ENCODE measurements at places on chromosomes 13 and 19. TPM values are rescaled to one million over a fixed set of nuclear protein-coding genes. Genes with fewer than 3 reads are reported as not detected.

DNA sequence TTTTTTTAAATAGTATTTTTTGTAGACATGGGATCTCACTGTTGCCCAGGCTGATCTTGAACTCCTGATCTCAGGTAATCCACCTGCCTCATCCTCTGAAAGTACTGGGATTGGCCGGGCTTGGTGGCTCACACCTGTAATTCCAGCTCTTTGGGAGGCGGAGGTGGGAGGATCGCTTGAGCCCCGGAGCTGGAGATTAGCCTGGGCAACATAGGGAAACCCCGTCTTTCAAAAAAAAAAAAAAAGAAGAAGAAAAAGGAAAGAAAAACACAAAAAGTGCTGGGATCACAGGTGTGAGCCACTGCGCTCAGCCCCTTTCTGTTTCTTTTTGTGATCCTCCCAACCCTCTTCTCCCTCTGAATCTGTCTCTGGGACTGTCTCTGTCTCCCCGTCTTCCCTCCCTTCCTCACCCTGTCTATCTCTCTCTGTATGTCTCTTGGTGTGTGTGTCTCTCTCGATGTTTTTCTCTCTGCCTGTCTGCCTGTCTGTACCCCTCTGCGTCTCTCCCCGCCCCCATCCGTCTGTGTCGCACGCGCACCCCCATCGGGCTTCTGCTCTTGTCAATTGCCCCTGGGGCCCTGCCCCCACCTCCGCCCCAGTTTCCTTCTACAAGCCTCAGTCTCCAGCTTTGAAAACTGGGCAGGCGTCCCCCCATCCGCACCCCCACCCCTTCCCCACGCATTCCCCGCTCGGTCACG lies 540 bp upstream of the ZFP36 start:
- DNase-seq = no peak
- peak overlapping the region; percentile 100 for H3K27ac ChIP-seq
- H3K27me3 ChIP-seq = no peaks in the 10 kb centered on the region
- peaks cover 16% of the 10 kb centered on the region for H3K36me3 ChIP-seq
- peaks cover 46% of the 10 kb centered on the region for H3K4me1 ChIP-seq
- H3K4me3 ChIP-seq = peak overlapping the region; percentile 97

DNA sequence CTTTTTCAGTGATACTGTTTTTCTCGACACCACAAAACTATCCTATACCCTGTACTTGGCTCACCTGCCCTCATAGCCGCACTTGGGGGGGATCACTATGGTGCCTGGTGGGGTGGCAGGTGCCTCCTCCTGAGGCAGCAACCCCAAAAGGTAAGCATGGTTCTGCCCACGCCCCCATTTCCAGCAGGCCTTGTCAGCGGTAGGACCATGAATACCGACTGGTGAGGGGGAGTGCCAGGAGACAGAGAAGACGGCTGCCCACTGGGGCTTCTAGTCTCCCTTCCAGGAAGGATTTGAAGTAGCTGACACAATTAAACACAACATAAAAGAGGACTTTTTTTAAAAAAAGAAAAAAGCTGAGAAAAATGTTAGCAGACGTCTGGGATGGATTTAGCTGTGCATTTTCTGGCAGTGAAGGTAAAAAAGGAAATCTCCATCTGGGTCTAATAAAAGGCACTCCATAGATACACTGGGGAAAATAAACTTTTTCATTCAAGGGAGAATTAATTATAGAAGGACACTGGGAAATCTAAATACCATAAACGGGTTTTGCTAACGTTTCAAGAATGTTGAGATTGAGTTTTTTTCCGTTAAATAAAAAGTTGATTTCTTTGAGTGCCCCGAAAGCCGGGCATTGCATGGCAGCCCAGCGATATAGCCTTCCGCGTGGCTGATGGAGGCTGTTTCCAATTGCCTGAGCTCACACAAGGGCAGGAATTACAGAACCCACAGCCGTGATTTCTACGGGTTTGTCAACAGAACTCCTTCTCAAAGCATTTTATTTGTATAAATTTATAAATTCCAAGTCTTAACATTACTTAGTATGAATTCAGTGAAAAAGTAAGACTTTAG lies 45.1 kb downstream of the ATP11A start:
- DNase-seq = peak; percentile 43

DNA sequence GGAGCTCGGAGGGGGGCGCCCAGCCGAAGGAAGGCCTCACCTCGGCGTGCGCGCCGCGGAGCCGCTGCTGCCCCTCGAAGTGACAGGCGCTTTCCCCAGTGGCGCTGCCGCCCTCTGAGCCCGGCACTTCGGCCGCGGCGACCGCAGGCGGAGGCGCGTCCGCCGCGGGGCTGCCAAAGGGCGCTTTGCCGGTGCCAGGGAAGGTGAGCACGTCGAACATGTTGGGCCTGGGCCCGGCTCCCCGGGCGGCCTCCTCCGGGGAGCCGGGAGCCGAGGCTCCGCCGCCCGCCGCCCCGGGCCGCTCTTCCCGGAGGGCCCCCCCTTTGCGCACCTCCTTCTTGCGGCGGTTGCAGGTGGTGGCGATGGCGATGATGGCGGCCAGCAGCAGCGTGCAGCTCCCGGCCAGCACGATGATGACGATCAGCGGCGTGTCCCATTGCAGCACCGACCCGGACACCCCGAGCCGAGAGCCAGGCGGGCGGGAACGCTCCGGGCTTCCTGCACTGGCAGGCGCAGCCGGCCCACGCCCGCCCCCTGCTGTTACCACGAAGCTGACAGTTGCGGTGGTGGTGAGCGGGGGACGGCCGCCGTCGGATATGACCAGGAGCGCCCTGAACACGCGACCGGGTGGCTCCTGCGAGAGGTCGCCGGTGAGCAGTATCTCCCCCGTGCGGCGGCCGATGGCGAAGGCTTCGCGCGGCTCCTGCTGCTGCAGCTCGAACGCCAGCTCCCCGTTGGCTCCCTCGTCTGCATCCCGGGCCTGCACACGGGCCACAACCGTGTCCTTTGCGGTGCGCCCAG lies 2.5 kb downstream of the PCDH8 start:
- H3K4me3 ChIP-seq = no peak overlapping the region
- H3K4me1 ChIP-seq = peaks cover 7% of the 10 kb centered on the region
- peaks cover 88% of the 10 kb centered on the region for H3K27me3 ChIP-seq
- no peaks in the 10 kb centered on the region for H3K36me3 ChIP-seq

- H3K27ac ChIP-seq = no peak overlapping the region
- no peaks in the 10 kb centered on the region for H3K36me3 ChIP-seq
- DNase-seq = no peak
- H3K27me3 ChIP-seq = no peaks in the 10 kb centered on the region
- no peak overlapping the region for H3K4me3 ChIP-seq
These were observed 227.7 kb downstream of the B3GLCT start for GRCh38 chr13:31427151-31428100.

GRCh38 chr13:28423010-28423409 lies 71.9 kb downstream of the FLT1 start:
- H3K4me1 ChIP-seq = peaks cover 21% of the 10 kb centered on the region
- peak; percentile 75 for DNase-seq
- no peak overlapping the region for H3K4me3 ChIP-seq
- H3K27me3 ChIP-seq = no peaks in the 10 kb centered on the region
- H3K36me3 ChIP-seq = no peaks in the 10 kb centered on the region

Gene LILRA1
- 7.6 TPM for total RNA-seq

GRCh38 chr19:19372656-19373416 lies 32.6 kb upstream of the GATAD2A start:
- peak overlapping the region; percentile 86 for H3K27ac ChIP-seq
- no peaks in the 10 kb centered on the region for H3K36me3 ChIP-seq
- DNase-seq = peak; percentile 86
- H3K4me3 ChIP-seq = peak overlapping the region; percentile 20

GRCh38 chr19:12841094-12841493 lies 2.8 kb downstream of the MAST1 start:
- H3K4me3 ChIP-seq = peak overlapping the region; percentile 32
- peaks cover 15% of the 10 kb centered on the region for H3K4me1 ChIP-seq
- no peaks in the 10 kb centered on the region for H3K36me3 ChIP-seq
- H3K27me3 ChIP-seq = peaks cover 87% of the 10 kb centered on the region
- peak; percentile 50 for DNase-seq

- no peaks in the 10 kb centered on the region for H3K4me1 ChIP-seq
- H3K27me3 ChIP-seq = peaks cover 8% of the 10 kb centered on the region
- H3K27ac ChIP-seq = no peak overlapping the region
- no peaks in the 10 kb centered on the region for H3K36me3 ChIP-seq
These were observed 8.6 kb upstream of the CEACAM6 start for GRCh38 chr19:41746593-41747227.

- H3K27ac ChIP-seq = no peak overlapping the region
- H3K4me3 ChIP-seq = no peak overlapping the region
- peaks cover 13% of the 10 kb centered on the region for H3K4me1 ChIP-seq
- H3K36me3 ChIP-seq = no peaks in the 10 kb centered on the region
These were observed 2.5 kb downstream of the IGSF23 start for GRCh38 chr19:44615863-44616247.

Gene METTL21C
- total RNA-seq = not detected

Gene ZNF471
- total RNA-seq = 7.6 TPM

DNA sequence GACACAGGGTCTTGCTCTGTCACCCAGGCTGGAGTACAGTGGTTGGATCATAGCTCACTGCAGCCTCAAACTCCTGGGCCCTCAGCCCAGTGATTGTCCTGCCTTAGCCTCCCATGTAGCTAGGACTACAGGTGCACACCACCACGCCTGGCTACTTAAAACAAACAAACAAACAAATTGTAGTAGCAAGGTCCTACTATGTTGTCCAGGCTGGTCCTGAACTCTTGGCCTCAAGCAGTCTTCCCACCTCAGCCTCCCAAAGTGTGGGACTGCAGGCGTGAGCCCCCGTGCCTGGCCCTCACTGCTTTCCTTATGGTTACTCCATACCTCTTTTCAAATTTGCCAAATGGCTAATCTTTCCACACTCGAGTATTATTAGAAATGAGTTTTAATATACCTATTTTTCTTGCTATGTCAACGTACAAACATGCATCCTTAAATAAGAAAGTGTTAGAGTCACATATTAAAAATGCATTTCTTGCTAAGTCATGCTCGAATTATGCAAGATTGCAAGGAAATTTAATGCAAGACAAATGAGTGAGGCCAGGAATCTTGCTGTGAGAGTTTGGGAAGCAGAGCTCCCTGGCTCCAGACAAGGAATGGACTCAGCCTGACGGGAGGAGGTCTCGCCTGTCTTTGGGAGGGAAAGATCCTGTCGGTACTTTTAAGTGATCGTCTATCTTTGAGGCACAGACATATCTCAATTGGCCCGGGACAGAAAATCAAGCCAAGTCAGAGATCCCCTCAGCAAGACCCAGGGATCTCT lies 39.4 kb downstream of the RFX2 start:
- no peak for DNase-seq
- no peaks in the 10 kb centered on the region for H3K27me3 ChIP-seq
- peak overlapping the region; percentile 61 for H3K27ac ChIP-seq
- no peak overlapping the region for H3K4me3 ChIP-seq
- H3K36me3 ChIP-seq = no peaks in the 10 kb centered on the region

DNA sequence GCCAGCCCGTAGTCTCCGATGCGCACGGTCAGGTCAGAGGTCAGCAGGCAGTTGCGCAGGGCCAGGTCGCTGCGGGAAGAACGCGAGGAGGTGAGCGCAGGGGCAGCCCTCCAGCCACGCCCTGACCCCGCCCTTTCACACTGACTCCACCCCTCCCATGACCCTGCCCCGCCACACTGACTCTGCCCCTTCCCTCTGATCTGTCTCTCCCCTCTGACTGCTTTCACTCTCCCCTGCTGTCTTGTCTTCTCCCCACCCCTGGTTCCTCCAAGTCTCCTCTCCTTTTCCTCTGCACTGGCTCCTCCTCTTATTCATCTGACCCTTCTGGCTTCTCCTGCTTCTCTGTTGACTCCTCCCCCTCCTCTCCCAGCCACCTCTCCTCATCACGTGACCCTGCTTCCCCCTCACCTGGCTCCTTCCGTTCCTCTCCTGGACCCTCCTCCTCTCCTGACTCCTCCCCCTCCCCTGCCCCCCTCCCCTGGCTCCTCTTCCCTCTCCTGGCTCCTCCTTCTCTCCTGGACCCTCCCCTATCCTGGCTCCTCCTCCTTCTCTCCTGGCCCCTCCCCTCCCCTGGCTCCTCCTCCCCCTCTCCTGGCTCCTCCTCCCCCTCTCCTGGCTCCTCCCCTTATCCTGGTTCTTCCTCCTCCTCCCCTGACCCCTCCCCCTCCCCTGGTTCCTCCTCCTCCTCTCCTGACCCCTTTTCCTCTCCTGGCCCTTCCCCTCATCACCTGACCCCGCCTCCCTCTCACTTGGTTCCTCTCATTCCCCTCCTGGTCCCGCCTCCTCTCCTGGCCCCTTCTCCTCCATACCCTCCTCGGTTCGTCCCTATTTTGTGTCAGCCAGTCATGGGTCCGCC lies 9.9 kb downstream of the LMTK3 start:
- H3K4me1 ChIP-seq = no peaks in the 10 kb centered on the region
- DNase-seq = peak; percentile 96
- H3K27me3 ChIP-seq = peaks cover 37% of the 10 kb centered on the region
- peak overlapping the region; percentile 53 for H3K27ac ChIP-seq
